ENCODE measurements at places on chromosomes 5 and 9. TPM values are rescaled to one million over a fixed set of nuclear protein-coding genes. Genes with fewer than 3 reads are reported as not detected.

GRCh38 chr5:166073901-166074581, 2217.4 kb upstream of the WWC1 start:
- H3K27me3 ChIP-seq = no peaks in the 10 kb centered on the region
- H3K27ac ChIP-seq = no peak overlapping the region
- DNase-seq = no peak
- H3K36me3 ChIP-seq = no peaks in the 10 kb centered on the region
- no peak overlapping the region for H3K4me3 ChIP-seq
- H3K4me1 ChIP-seq = no peaks in the 10 kb centered on the region

DNA sequence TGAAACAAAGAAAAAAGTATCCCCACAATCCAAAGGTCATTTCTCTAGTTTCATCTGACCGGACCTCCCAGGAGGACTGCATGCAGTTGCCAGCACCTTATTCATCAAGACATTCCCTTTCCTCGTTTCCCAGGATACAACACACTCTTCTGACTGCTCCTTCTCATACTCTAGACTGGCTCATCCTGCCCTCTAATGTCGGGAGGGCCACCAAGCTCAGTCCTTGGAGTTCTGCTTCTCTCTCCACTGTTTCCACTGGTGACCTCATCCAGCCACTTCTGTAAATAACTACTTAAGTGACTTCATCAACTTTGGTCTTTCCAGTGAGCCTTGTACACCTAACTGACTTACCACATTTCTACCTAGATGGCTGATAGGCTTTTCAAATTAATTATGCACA, 179.1 kb downstream of the EPB41L4A start:
- no peak overlapping the region for H3K27ac ChIP-seq
- H3K4me3 ChIP-seq = no peak overlapping the region

- H3K27ac ChIP-seq = no peak overlapping the region
- H3K4me1 ChIP-seq = peaks cover 25% of the 10 kb centered on the region
- no peak for DNase-seq
- no peak overlapping the region for H3K4me3 ChIP-seq
These were observed 78.1 kb downstream of the RAPGEF1 start for GRCh38 chr9:131661568-131662288.

GRCh38 chr9:27248702-27249101, 48.2 kb downstream of the EQTN start:
- no peak for DNase-seq
- no peak overlapping the region for H3K4me3 ChIP-seq

TAF11L5 gene
- not detected for total RNA-seq

C8G gene
- 323 TPM for total RNA-seq

DNA sequence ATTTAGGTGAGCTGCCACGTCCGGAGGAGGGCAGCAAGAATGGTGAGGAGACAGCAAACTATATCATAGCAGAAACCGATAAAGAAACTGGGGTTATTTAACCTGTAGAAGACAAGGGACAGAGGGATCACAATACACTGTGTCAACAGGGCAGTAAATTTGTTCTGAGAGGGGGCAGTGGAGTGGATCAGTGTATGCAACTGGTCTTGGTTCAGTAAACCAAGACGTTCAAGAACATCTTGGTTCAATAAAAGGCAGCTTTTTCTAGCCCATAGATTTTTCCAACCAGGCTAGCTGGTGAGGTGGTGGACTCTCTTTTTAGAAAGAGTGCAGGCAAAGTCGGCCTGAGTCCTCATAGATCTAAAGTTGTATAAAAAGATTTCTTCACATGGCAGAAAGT, 55.3 kb downstream of the PLAC8L1 start:
- H3K36me3 ChIP-seq = peaks cover 8% of the 10 kb centered on the region
- H3K4me3 ChIP-seq = no peak overlapping the region
- H3K4me1 ChIP-seq = peaks cover 17% of the 10 kb centered on the region
- no peak for DNase-seq
- no peaks in the 10 kb centered on the region for H3K27me3 ChIP-seq
- H3K27ac ChIP-seq = no peak overlapping the region

DNA sequence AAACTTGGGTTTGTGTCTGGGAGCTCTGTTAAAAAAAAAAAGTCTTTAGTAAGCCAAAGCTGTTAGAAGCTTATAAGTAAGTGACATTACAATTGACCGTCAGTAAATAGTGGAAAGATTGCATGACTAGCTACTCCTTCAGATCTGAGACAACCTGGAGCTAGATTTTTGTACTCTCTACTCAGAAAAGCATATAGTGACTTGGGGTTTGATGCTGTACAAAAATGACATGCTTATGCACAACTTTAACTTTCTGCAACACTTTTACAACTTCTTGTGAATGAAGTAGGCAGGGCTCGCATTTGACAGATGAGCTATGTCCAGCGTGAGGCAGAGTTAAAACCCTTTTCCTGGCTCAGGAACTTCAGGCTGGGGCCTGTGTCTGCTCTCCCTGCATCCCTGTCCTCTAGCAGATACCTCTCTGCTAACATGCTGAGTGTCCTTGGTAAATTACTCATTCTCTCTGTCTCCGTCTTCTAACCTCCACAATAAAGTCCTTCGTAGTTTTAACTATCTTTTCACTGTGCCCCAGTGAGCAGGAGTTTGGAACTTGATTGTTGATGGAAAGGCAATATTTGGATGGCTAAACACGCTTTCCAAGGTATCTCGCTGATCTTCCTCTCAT, 471 bp upstream of the GHR start:
- H3K27me3 ChIP-seq = no peaks in the 10 kb centered on the region
- H3K36me3 ChIP-seq = no peaks in the 10 kb centered on the region
- H3K27ac ChIP-seq = peak overlapping the region; percentile 83
- H3K4me1 ChIP-seq = peaks cover 29% of the 10 kb centered on the region
- DNase-seq = no peak
- peak overlapping the region; percentile 92 for H3K4me3 ChIP-seq

DNA sequence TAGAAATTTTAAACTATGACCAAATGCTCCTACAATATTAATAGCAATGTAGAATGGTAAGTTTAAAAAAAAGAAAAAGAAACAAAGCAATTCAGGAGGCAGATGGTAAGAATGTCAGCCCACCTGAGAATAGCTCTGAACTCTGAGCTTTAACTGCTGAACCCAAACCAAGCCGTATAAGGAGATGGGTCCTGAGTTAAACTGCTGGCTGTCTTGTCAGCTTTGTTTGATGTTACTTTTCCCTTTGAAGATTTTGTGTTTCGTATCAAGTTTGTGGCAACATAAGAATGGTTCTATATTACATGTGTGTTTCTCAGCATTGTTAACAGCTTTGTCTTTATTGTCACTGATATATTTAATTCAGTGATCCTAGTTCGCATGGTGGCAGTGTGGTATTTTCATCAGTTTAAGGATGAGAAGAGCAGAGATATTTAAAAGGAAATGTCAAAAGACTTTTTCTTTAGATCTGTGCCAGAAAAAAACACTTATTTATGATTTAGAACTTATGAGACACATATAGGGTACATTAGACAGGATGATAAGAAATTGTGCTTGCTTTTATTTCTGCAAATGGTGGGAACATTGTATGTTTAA, 390.1 kb downstream of the CCDC171 start:
- no peak for DNase-seq
- no peaks in the 10 kb centered on the region for H3K27me3 ChIP-seq
- H3K27ac ChIP-seq = no peak overlapping the region

DNA sequence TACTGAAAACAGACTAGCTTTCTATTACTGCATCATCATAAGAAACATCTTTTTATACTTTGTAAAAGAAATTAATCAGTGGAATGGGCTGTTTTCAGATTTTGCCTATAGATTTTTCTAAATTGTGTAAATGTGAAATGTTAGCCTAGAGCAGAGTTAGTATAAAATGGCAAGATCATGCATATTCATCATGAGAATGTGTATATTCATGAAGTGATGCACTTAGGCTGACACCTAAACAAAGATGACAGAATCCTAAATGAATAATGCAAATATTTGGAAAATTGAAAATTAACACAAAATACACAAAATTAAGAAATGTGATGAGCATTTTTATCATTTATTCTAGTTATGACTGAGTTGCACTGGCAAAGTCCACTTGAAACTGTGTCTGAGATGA, 57.2 kb downstream of the SPTLC1 start:
- no peaks in the 10 kb centered on the region for H3K27me3 ChIP-seq
- no peak for DNase-seq
- no peak overlapping the region for H3K27ac ChIP-seq
- no peak overlapping the region for H3K4me3 ChIP-seq

- H3K4me1 ChIP-seq = peaks cover 16% of the 10 kb centered on the region
- no peaks in the 10 kb centered on the region for H3K36me3 ChIP-seq
- peak; percentile 92 for DNase-seq
- no peaks in the 10 kb centered on the region for H3K27me3 ChIP-seq
These were observed at the start of gene CAAP1 for GRCh38 chr9:26892251-26893029. Gene CAAP1, minus strand, starts transcription at chr9:26892802. Its CDS starts 87 bp downstream, at chr9:26892715.

PCDHGA4 gene
- 0.23 TPM for total RNA-seq

ESM1 gene
- total RNA-seq = 0.28 TPM

PRRX2 gene
- total RNA-seq = 0.08 TPM

RNF14 gene
- total RNA-seq = 50.6 TPM

PCDHGC3 gene
- 5.7 TPM for total RNA-seq
